Central memory CD8-positive, alpha-beta T cell (primary cell): ENCODE measurements at places on chromosomes 4 and X.

DNA sequence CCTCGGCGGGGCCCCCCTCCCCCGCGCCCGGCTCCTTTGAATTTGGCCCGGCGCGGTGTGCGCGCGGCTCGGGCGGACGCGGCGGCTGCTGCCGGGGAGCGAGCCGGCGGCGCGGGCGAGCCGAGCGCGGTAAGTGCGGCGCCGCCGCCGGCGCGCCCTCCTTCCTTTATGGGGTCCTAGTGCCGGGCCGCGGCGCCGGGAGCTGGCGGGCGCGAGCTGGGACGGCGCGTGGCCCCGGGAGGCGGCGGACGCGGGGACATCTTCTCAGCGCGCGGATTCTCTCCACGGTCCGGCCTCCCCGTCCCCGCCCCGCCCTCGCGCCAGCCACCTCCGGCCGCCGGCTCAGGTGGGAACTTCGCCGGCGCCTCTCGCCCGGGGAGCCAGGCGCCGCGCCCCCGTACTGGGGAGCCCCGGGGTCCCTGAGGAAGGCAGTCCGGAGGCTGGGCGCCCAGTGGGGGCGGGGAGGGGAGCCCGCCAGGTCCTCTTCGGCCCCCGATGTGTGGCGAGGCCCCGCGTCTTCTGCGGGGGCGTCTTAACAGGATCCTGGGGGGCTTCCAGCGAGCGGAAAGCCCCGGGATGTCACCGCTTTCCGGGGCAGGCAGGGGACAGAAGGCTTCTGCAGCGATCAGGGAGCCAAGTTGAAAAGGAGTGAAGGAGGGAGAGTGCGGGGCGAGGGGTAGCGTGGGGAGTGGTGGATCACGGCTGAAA, 98.4 kb upstream of the TENM3 start:
- no peak overlapping the region for H3K27ac ChIP-seq
- DNase-seq: no peak
- H3K4me3 ChIP-seq: no peak overlapping the region
- peaks cover 66% of the 10 kb centered on the region for H3K27me3 ChIP-seq
- no peaks in the 10 kb centered on the region for H3K36me3 ChIP-seq
- no peaks in the 10 kb centered on the region for H3K4me1 ChIP-seq

- H3K4me3 ChIP-seq: no peak overlapping the region
- no peak for DNase-seq
- H3K27me3 ChIP-seq: peaks cover 27% of the 10 kb centered on the region
- H3K36me3 ChIP-seq: peaks cover 1% of the 10 kb centered on the region
- no peak overlapping the region for H3K27ac ChIP-seq
- H3K4me1 ChIP-seq: no peaks in the 10 kb centered on the region
Observed at GRCh38 chr4:8000721-8001491, 61.2 kb upstream of the AFAP1 start.

DNA sequence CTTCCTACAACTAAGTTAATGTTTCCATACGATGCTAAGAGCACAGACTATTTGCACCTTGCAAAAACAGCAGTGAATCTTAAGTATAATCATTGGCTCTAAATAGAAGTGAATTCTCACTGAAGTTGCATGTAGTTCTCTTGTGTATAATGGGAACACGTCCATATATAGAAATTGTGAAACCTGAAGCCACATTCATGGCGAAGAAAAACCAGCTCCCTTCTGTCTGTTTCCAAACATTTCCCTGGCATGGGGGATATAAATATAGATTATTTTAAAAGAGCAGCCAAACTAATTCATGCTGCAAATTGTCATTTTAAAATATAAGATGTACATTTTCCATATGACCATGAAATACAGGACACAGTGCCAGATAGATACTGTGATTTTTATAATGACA, 71.1 kb downstream of the TRAM1L1 start:
- no peak for DNase-seq
- H3K27me3 ChIP-seq: no peaks in the 10 kb centered on the region
- no peak overlapping the region for H3K4me3 ChIP-seq
- no peaks in the 10 kb centered on the region for H3K4me1 ChIP-seq

DNA sequence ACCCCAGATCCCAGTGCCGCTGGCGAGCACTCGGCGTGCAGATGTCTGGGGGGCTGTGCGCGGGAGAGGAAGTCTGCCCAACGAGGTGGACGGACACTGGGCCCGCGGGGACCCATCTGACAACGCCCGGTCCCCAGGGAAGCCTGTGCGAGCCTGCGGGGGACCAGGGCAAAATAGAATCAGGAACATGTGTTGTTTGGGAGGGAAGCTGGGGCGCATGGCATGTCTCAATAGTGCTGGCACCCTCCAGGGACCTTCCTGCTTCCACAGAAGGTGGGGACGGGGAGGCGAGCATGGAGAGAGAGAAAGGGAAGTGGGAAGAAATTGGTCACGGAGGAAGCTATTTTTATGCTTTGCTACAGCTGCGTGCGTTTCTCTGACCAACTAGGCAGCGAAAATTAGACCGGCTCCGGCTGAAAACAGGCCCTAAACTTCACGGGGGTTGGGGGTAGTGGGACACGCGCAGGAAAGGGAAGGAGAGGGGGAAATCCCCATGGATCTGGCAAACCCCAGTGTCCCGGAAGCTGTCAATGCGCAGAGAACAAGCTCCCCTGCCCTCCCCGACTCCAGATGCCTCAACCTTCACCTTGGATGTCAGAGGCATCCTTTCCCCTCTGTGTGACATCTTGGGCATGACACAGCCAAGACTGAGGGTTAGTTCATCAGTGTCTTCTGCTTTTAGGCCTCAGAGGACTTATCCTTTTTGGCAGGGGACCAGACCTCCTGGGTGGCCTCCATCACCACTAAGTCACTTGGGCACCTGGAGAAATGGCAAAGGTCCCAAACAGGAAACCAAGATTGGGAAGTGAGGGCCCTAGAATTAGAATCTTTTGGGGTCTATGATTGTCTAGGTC, 169.8 kb upstream of the BCOR start:
- no peaks in the 10 kb centered on the region for H3K4me1 ChIP-seq
- peaks cover 2% of the 10 kb centered on the region for H3K36me3 ChIP-seq
- H3K27ac ChIP-seq: peak overlapping the region; percentile 69
- no peaks in the 10 kb centered on the region for H3K27me3 ChIP-seq
- no peak for DNase-seq

DNA sequence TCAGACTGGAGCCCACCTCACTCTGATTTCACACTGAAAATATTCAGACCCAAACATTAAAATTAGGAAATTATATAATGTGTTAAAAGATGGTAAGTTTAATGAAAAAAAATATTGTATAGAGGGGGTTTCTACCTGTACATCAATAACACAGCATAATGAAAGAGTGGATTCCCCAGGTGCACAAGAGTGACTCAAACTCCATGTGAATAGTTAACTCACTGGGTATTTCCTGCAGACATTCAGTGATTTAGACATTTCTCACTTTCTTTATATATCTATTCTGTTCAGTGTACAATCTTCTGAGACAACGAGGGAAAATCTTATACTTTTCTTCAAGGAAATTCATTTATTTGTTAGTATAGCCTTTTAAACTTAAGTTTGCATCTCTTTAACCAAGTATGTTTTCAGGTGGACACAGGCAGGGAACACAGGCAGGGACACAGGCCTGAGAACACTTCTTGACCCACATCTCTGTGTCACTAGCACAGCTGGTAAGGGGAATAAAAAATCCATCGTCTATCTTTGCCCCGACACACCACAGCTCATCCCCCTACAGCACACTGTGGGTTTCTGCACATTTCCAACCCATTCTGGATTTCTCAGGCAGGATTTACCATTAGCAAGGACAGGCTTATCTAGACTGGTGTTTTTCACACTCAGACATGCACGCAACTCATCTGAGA, 525.5 kb upstream of the BOD1L1 start:
- no peaks in the 10 kb centered on the region for H3K27me3 ChIP-seq
- no peak overlapping the region for H3K27ac ChIP-seq
- no peak for DNase-seq
- H3K36me3 ChIP-seq: no peaks in the 10 kb centered on the region
- H3K4me1 ChIP-seq: no peaks in the 10 kb centered on the region

DNA sequence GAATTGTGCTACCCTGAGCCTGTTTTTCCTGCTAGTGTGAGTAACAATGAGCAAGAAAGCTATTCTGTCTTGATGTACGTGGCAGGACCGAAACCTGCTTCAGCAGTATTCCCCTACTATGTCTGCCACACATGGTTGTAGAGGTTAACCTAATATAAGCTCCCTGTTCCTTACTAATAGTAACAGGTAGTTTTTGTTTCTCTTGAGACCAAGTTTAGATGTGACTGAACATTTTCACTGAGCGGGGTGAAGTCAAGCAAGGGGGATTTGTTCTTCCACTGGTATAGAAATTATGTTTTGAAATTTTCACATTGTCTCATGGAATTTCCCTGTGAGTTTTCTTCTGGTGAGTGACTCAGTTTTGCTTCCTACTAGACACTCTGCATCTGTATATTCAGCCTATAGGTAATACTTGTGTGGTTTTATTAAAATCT, 37.3 kb downstream of the RRAGB start:
- H3K27me3 ChIP-seq: no peaks in the 10 kb centered on the region
- H3K4me3 ChIP-seq: no peak overlapping the region
- H3K36me3 ChIP-seq: peaks cover 23% of the 10 kb centered on the region
- no peaks in the 10 kb centered on the region for H3K4me1 ChIP-seq

GRCh38 chr4:148923881-148924280, 481.7 kb upstream of the NR3C2 start:
- no peak overlapping the region for H3K27ac ChIP-seq
- H3K4me3 ChIP-seq: no peak overlapping the region
- no peaks in the 10 kb centered on the region for H3K36me3 ChIP-seq
- H3K27me3 ChIP-seq: no peaks in the 10 kb centered on the region
- no peaks in the 10 kb centered on the region for H3K4me1 ChIP-seq

- DNase-seq: no peak
- H3K27me3 ChIP-seq: no peaks in the 10 kb centered on the region
- H3K27ac ChIP-seq: no peak overlapping the region
- H3K4me3 ChIP-seq: no peak overlapping the region
- peaks cover 6% of the 10 kb centered on the region for H3K36me3 ChIP-seq
- peaks cover 6% of the 10 kb centered on the region for H3K4me1 ChIP-seq
Observed at GRCh38 chr4:113556382-113557134, 205.0 kb downstream of the CAMK2D start.

- DNase-seq: no peak
- no peak overlapping the region for H3K27ac ChIP-seq
- H3K27me3 ChIP-seq: peaks cover 27% of the 10 kb centered on the region
- no peaks in the 10 kb centered on the region for H3K4me1 ChIP-seq
Observed at GRCh38 chr4:89823416-89823815, 13.5 kb downstream of the SNCA start.

DNA sequence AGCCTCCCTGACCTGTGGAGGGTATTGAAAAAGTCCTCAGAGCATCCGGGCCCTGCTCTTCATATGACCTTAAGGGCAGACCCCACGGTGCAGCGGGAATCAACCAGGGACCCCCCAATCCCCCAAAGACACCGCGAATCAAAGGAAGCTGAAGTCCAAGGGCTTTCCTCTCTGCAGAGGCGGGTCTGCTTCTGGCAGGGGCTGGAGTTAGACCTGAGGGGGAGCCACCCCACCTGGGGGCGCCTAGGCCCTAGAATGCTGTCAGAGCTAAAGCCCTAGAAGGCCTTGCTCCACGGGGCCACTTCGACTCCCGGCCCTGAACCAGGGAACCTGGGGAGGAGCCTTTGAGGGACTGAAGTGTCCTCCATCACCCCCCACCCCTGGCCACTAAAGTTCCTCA, 2.8 kb upstream of the HAUS7 start:
- H3K36me3 ChIP-seq: peaks cover 2% of the 10 kb centered on the region
- DNase-seq: no peak
- no peaks in the 10 kb centered on the region for H3K27me3 ChIP-seq
- no peak overlapping the region for H3K27ac ChIP-seq
- no peaks in the 10 kb centered on the region for H3K4me1 ChIP-seq
- peak overlapping the region; percentile 33 for H3K4me3 ChIP-seq

DNA sequence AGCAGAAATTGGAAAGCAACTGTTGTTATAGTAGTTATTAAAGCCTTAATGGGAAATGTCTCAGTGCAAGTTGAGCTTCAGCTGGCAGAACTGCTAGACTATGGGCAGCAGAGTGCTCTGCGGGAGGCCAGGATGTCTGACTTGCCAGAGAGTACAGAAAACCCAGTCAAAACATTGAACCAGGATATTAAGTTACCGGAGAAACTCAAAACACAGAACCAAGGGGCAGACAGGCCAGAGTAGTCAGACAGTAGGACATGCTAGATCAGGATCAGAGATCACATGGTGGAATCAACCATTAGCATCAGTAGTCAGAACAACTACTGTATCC, 72.9 kb upstream of the TNIP3 start:
- H3K36me3 ChIP-seq: no peaks in the 10 kb centered on the region
- no peak for DNase-seq
- H3K4me3 ChIP-seq: no peak overlapping the region
- no peaks in the 10 kb centered on the region for H3K27me3 ChIP-seq
- peaks cover 4% of the 10 kb centered on the region for H3K4me1 ChIP-seq
- no peak overlapping the region for H3K27ac ChIP-seq

GRCh38 chr4:109703664-109704361, 568 bp upstream of the CASP6 start:
- peak overlapping the region; percentile 90 for H3K4me3 ChIP-seq
- peak overlapping the region; percentile 94 for H3K27ac ChIP-seq
- no peak for DNase-seq
- H3K4me1 ChIP-seq: peaks cover 37% of the 10 kb centered on the region

GRCh38 chr4:16075061-16075460, 8.8 kb downstream of the PROM1 start:
- no peak overlapping the region for H3K27ac ChIP-seq
- DNase-seq: no peak
- H3K36me3 ChIP-seq: peaks cover 2% of the 10 kb centered on the region
- H3K4me1 ChIP-seq: no peaks in the 10 kb centered on the region

GRCh38 chr4:88759895-88760290, 62.3 kb upstream of the NAP1L5 start:
- no peak for DNase-seq
- H3K27ac ChIP-seq: no peak overlapping the region
- H3K4me3 ChIP-seq: no peak overlapping the region
- peaks cover 10% of the 10 kb centered on the region for H3K27me3 ChIP-seq

DNA sequence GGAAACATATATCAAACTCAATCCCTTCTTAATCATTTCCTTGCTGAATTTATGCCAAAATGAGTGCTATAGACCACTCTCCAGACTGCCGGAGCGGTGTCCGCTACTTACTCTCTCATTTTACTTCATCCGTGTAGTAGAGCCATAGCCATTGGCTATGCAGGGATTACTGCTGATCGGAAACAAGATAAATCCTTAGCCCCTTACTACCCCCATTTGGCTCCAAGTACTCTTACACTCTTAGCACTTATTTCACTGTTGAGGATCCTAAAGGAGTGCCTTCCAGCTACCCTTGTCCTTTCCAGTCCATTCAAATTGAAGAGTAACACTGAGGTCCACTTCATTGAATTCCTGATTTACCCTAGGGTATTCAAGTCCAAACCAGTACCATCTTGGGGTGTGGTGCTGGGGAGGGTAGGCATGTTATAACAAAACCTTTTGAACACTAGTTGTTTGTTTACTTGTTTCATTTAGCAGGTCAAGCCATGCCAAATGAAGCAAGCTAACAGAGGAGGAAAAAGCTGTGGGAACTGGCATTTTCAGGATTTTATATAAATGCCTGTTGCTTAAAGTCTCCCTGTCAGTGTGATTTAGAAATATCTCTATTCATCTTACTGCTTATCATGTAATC, 715.1 kb downstream of the FSTL5 start:
- DNase-seq: no peak
- no peaks in the 10 kb centered on the region for H3K27me3 ChIP-seq
- no peak overlapping the region for H3K27ac ChIP-seq
- H3K36me3 ChIP-seq: no peaks in the 10 kb centered on the region
- no peaks in the 10 kb centered on the region for H3K4me1 ChIP-seq
- H3K4me3 ChIP-seq: no peak overlapping the region
